ENCODE measurements at places on chromosomes 3 and 15.
A peak's percentile ranks its signal among the peaks of the same experiment; 100 is the strongest.

- DNase-seq, result no peak
Observed at GRCh38 chr3:197507081-197507480, 48.7 kb downstream of the BDH1 start.

- no peak for DNase-seq
Observed at GRCh38 chr15:29811691-29812383, 10.4 kb downstream of the TJP1 start.

DNA sequence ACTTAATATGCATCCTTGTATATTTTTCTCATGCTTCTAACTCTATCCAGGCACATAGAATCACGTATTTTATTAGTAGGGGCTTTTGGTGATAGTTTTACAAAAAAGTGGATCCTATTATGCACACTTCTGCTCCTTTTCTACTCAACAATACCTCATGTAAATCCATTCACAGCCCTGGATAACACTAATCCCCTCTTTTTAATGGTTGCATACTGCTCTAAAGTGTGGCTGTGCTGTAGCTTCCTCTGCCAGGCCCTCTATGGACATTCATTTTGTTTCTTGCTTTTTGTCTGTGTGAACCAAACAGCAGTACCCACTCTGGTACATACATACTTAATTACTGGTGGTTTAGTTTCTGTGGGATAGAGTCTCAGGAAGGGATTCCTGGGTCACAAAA, 51.3 kb upstream of the SCAANT1 start:
- no peak for DNase-seq

- no peak for DNase-seq
Observed at GRCh38 chr3:152915695-152916094, 80.8 kb downstream of the P2RY1 start.

DNA sequence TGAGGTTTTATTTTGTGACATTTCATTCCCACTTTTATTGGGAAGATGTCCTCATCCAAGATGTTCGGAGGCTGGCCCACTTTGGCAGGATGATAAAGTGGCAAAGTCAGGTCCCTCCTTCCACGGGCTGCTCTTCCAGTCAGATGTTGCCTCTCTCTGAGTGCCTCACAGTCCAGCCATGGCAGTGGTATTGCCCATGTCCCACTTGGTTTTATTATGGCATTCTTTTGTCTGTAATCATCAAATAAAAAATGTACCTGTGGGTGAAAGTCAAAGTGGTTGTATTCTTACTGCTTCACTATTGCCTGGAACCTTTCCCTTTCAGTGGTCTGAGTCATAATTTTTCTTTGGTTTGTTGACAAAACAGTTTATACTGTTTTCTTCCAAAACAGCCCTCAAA, 20.2 kb downstream of the ARNT2 start:
- peak; percentile 38 for DNase-seq

DNA sequence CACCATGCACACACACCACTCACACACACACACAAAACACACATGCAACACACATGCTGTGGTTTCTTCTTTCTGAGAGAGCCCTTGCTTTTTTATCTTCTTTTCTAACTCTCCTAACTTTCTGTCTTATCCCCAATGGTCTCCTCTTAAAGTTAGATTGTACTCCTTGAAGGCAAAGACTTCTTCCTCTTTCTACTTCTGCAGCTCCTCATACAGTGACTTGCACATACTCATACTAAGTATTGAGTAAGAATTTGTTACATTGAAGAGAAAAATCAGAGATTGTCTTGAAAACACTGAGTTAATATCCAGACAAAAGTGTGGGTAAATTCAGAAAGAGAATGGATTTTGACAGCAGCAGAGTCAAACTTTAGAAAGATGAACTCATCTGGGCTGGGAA, 64.4 kb downstream of the GTPBP8 start:
- DNase-seq, result no peak

DNA sequence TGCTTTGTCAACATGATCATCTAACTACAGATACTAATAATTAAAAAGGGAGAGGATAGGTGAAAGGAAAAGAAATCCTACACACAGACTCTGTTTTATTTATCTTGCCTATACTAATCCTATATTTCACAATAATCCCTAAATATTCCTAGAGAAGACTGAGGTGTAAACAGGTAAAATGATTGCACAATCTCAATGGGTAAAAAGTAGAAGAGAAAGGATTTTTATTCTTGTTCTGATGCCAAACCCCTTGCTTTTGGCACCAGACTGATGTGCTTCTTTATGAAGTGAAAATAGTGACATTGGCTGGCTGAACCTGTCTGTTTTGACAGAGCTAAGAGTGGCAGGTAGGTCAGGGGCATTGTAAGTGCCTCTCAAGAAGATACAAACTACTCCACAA, 101.9 kb upstream of the ZPLD1 start:
- no peak for DNase-seq

DNA sequence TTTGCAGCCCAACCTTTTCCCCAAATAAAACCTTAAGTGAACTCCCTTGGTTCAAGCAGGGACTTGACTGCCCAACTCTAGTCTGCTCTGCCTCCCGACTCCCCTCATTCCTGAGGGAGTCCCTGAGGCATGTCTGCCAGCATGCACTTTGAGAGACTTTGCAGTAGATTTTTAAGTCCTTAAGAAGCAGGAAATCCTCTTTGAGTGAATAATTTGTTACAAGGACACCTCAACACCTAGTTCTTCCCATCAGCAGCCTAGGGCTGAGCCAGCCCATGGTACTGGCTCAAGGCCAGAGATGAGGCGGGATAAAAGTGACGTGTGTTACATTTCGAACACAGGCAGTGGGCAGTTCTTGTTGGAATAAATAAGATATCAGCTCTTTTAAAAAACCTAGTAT, 204.3 kb upstream of the SLC2A2 start:
- no peak for DNase-seq

- no peak for DNase-seq
Observed at GRCh38 chr3:171455603-171456550, 4.3 kb downstream of the TNIK start.

DNA sequence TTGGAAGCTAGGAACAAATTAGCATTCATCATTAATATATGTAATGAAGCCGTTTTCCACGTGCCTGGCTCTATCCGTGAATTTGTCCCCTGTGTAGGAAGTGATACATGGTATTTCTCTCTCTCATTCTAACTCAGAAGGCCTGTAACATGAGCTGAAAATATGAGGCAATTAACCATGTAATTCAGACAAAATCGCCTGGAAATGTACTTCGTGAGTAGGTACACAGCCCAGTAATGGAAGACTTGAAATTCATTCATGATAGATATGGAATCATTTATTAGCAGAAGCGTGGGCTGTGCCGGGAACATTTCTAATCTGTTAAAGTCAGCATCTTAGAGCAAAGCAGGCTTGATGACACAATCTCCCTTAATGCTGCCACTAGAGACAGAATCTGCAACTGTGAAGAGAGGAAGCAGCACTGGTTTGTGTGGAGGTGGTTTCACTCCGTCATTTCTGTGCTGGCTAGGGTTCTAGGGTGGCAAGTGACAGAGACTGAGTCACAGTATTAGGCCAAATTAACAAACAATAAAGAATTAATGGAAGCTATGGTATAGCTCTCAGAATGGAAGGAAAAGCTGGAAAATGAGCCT, 225.0 kb upstream of the PROK2 start:
- no peak for DNase-seq

GRCh38 chr3:16252243-16252978, 12.3 kb downstream of the DPH3 start:
- DNase-seq, result no peak

DNA sequence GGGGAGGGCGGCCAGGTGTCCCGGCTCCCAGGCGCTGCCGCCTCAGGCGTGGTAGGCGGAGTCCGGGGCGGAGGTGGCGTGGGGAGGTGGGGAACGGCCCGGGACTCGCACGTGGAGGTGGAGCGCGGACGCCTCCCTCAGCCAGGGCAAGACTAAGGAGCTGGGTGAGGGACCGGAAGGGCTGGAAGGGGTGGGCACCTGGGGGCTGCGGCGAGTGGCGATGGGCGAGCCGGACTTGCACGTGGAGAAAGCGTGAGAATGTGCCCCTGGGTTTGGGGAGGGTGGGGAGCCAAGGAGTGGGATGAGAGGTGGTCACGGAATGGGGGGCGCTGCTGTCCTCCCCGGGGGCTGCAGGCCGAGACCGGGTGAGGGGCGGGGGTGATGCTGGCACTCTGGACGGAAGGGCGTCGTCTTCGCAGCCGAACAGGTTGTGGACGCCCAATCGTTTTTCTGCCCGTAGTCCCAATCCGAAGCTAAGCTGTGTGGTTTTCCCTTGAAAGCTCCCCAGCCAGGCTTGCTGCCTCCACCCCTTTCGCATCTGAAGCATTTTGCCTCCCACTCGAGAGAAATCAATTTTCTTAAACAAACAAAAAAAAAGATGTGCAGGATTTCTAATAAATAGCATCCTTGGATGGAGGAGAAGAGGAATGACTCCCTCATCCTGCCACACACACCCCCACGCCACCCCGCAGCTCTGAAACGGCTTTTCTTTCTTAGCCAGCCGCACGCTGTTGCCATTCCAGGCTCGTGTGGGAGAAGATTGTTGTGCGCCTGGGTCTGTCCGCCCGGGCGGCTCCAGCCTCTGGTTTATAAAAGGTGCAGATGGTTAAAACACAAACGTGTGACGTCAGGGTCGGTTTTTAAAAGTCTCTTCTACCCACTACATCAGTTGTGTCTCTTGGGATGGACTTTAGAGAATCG, 62.5 kb upstream of the ANKRD28 start:
- peak; percentile 53 for DNase-seq

DNA sequence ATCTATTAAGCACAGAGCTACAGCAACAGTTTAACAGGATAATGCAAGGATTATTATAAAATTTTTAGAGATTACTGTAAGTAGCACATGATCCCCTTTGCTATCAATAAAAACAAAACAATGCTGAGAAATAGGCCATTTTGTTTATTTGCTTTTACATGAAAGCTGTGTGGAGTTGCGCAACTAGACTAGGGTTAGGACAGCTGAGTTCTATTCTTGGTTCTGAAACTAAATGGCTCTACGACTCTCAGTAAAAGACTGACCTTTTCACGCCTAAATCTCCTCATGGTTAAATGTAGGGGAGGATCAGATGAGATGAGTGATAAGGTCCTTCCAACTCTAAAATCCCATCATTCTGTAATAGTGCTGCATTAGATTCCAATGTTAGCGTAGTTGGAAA, 25.0 kb downstream of the KCNMB2 start:
- DNase-seq, result no peak

GRCh38 chr3:177528306-177529070, 331.2 kb upstream of the TBL1XR1 start:
- DNase-seq, result no peak

- DNase-seq, result no peak
Observed at GRCh38 chr15:73688455-73688854, 4.3 kb downstream of the CD276 start.

GRCh38 chr3:179082416-179082815, 10.8 kb upstream of the ZMAT3 start:
- DNase-seq, result no peak

GRCh38 chr3:128447561-128448013, 19.1 kb downstream of the DNAJB8 start:
- DNase-seq, result no peak

DNA sequence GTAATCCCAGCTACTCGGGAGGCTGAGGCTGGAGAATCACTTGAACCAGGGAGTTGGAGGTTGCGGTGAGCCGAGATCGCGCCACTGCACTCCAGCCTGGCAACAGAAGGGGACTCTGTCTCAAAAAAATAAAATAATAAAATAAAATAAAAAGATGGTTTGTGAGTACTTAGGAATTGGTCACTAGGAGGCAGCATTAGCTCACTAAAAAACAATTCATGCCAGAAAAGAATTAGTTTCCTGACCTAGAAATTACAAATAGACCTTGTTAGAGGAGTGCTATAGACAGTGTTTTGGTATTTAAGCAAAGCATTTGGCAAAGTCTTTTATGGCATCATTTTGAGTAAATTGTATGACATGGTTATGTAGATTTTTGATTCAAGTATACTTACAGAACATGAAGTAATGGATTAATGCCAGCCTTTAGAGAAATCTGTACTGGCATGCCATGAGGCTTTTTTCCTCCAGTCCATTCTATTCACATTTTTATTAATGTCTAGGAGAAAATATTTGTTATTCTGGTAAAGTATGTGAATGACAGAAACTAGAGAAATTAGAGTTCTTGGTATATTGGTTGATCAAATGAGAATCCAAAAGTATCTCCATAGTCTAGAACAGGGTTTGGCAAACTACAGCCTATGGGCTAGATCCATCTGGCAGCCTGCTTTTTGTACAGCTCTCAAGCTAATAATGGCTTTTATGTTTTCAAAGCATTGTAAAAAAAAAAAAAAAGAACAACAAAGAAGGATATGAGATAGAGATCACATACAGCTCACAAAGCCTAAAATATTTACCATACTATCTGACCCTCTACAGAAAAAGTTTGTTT, 81.6 kb downstream of the LRRC49 start:
- peak; percentile 73 for DNase-seq

DNA sequence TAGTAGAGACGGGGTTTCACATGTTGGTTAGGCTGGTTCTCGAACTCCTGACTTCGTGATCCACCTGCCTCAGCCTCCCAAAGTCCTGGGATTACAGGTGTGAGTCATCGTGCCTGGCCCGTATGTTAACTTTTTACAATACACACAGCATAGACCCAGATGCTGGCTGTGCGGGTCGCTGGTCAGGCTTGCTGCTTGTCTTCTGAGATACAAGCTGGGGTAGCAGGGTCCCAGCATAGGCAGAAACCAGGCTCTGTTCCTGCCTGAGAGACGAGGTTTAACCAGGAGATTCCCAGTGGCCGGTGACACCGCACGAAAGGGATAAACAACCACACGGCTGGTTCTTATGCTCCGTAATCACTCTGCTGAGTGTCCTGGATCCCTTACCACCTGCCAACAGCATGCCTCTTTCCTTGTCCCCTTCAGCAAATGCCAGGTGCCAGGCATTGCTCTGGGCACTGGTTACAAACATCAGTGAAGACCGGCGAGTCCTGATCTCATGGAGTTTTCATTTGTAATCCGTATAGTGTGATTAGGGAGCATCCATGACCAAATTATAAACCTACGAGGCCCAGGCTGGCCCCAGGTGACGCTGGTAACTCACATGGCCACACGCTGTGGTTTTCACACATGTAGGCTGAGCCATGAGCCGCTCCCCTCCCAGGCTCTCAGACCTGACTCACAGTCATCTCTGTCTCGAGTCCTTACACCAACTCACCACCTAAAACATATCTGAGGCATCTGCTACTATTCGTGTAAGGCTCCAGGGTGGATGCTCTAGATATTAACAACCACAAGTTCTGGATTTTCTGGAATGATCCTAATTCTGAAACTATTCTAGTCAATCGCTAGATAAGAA, 125.7 kb downstream of the PDZRN3 start:
- no peak for DNase-seq

DNA sequence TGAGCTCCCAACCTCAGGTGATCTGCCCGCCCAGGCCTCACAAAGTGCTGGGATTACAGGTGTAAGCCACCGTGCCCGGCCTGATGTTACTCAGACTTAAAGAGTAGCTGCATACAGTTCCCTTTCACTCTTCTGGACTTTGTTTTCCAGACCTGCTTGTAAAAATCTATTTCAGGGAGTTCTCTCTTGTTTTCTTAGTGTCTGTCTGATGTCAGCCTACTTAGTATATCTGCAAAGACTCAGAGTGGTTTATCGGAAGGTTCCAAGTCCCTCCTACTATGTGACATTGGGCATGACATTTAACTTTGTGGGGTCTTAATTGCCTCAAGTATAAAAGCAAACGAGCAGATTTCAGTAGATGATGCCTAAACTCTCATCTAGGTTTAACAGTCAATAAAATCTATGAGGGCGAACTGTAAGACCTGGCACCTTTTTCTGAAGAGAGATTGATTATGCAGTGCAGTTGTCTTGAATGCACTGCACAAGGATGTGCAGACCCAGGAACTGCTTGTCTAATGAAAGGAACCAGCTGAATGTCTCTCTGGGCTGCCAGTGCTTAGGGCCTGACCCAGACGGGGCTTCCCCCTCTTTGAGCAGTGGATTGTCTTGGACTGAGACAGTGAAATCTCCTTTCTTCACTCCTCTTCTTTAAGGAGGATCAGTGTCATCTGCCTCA, 301.4 kb downstream of the PTPRG start:
- no peak for DNase-seq

GRCh38 chr15:41336549-41336948, 3.9 kb downstream of the NUSAP1 start:
- no peak for DNase-seq
